ENCODE measurements at places on chromosomes 1 and 21.

DNA sequence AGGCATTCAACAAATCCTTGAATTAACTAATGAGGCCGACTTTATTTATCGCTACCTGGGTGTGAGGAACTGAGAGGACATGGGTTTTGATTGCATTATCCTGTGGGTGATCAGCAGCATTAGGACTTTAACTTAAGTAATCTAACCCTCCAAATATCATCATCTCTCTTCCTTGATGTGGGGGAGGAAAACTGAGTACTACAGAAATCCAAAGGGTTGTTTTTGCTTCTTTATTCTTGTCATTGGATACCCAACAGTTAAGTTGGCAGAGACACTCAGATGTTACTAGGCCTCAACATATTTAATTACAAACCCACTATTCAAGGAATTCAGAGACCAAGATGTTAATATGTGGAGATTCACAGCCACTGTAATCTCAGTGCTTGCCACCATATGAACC, 97.4 kb upstream of the ST6GALNAC5 start:
- DNase-seq: no peak

GRCh38 chr1:234262007-234262753, 111.1 kb upstream of the COA6 start:
- DNase-seq: no peak

- no peak for DNase-seq
Measured at GRCh38 chr21:34623516-34623915, 8.6 kb upstream of the RCAN1 start.

GRCh38 chr1:21326861-21327344, 36.6 kb upstream of the ECE1 start:
- DNase-seq: no peak

DNA sequence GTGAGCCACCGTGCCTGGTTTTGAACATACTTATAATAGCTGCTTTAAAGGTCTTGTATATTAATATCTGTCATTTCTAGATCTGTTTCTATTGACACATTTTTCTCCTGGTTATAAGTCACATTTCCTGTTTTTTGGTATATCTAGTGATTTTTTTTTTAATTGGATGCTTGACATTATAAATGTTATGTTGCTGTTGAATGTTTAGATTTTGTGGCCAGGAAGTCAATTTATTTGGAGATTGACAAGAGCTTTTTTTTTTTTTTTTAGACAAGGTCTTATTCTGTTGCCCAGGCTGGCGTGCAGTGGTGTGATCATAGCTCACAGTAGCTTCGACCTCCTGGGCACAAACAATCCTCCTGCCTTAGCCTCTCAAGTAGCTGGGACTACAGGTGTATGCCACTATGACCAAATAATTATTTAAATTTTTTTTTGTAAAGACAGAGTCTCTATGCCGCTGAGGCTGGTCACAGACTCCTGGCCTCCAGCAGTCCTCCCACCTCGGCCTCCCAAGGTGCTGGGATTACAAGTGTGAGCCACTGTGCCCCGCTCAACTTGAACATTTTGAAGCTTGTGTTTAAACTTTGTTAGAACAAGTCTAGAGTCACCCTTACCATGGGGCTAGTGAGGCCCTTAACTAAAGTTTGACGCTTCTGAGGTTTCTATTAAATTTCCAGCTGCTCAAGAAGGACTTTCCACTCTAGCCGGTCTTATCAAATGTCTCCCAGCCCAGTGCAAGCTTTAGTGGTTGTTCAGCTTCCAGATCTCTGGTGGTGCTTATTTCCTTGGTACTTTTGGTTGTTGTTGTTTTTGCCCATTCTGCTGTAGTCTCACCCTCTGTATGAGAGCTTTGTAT, 8.6 kb upstream of the CHI3L2 start:
- no peak for DNase-seq

DNA sequence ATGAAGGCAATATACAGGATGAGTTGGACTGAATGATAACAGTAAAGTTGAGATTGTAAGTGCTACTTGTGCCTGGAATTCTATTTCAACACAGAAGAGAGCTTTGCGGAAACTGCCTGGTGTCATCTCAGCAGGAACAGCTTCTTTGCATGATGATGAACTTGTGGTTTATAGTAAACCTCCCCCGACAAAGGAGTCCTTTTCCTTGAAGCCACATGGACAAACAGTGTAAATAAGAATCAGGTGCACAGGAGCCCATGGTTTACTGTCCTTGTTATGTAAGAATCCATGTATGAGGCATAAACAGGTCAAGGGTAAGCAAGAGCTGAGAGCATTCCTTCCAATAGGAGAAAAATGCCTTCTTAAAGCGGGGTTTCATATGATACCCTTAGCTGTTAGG, 66.2 kb downstream of the PCNX2 start:
- no peak for DNase-seq

DNA sequence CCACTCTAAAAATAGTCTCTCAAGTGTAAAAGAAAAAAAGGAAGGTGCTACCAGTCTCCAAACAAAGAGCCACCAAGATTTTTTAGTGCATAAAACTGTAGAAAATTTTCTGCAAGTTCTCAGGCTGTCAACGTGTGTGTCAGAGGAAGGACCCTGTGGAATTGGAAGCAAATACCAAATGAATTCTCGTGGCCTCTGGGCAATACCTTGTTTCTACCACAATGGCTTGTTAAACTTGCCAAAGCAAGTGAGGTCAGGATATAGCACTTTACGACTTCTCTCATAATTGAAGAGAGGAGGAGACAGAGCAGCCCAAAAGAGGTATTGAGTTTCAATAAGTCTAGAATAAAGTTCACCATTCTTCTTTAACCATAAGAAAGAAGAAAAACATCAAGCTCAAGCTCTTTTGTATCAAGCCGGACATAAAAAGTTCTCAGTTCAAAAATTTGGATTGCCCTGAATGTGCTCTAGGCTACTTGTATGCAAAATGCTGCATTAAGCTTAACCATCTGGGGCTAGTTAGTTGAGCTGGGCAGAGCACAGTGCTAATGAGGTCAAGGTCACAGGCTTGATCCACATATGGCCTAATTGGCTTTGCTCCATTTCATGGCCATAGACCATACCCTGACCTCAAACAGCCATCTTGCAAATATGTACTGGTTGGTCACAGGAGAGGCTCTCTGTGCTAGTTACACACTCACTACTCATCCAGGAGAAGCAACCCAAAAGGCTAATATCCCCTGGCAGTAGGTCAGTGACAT, 60.5 kb downstream of the TBX15 start:
- no peak for DNase-seq

GRCh38 chr1:116254776-116255175, 118.3 kb upstream of the ATP1A1 start:
- peak; percentile 39 for DNase-seq

DNA sequence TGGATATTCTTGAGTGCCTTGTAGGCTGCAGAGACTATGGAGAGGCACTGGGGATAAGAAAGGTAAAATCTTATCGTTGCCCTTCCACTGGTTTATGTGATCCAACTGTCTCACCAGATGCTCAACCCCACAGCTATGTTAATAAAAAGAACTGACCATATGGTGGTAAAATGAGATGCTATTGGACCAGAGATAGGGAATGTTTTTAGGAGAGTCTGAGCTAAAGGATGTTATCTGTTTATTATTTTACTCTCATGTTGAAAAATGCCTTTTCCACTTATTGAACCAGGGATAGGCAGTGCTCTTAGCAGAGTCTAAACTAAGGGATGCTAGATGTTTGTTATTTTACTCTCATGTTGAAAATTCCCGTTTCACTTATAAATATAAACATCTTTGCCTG, 172.8 kb upstream of the GREM2 start:
- DNase-seq: no peak

DNA sequence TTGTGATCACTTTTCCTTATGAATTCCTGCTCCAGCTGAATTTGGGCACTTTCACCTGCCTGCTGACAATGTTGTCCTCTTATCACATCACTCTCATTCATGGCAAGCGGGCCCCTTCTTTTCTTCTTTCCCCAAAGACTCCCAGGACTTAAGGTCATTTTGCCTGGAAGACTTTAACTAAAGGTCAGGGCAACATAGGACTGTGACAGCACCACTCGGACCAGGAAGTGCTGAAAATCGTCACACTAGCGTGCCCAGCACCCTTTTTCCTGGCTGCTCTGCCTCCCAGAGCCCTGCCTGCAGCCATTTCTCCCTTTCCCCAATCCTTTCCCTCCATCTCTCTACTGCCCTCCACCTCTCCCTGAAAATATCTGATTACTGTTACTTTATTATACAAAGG, 35.4 kb downstream of the CD34 start:
- no peak for DNase-seq

DNA sequence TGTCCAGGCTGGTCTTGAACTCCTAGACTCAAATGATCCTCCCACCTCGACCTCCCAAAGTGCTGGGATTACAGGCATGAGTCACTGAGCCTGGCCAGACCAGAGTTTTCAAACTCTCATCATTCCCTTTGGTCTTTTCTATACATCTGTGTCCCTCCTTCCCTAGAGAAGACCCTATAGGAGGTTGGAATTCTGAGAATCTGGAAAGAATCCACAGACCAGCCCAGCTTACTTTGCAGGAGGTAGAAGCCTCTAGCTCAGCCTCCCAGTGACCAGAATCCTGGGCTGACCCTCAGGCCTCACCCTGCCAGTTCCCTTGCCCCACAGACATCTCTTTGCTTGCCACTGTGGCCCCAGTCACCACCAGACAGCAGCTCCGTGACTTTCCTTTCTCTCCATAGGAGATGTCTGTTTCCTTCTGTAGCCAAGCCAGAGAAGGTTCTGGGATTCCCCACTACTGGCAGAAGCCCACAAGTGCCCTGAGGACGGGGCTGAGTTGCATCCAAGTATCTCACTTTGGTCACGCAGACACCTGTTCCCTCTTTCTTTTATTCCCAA, 34.7 kb upstream of the KHDRBS1 start:
- DNase-seq: no peak

DNA sequence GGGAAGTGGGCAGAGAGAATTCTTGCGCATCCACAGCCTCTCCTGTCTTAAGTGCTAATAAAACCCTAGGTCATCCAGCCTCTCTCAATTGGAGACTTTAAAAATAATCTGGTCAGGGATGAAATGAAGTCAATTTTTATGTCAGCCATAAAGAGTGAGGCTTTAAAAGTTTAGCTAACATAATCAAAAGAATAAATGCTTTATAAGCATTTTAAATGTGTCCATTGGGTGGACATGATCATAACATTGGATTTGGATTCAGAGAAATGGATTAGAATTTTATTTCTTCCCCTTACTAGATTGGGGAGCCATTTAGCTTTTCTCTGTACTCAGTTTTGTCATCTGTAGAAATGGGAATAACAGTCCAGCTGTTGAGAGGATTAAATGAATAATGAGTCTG, 55.5 kb downstream of the PGM1 start:
- no peak for DNase-seq

- no peak for DNase-seq
Measured at GRCh38 chr1:25549273-25550154, 6.1 kb downstream of the LDLRAP1 start.

DNA sequence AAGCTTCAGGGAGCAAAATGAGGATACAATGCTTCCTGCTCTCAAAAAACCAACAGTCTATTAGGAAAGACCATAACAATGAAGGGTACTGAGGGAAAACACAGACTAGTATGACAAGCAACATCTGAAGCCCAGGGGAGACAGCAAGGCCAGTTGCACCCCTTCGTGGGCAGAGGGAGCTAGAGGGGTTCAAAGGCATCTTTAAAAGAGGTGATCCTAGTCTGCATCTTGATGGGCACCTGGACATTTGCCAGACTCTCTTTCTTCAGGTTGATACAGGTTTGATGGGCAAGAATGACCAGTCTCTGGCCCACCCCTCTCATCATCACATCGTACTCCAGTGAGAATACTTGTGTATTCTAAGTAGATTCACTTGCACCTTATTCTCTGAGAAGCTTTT, 177.7 kb downstream of the VAV3 start:
- DNase-seq: no peak

DNA sequence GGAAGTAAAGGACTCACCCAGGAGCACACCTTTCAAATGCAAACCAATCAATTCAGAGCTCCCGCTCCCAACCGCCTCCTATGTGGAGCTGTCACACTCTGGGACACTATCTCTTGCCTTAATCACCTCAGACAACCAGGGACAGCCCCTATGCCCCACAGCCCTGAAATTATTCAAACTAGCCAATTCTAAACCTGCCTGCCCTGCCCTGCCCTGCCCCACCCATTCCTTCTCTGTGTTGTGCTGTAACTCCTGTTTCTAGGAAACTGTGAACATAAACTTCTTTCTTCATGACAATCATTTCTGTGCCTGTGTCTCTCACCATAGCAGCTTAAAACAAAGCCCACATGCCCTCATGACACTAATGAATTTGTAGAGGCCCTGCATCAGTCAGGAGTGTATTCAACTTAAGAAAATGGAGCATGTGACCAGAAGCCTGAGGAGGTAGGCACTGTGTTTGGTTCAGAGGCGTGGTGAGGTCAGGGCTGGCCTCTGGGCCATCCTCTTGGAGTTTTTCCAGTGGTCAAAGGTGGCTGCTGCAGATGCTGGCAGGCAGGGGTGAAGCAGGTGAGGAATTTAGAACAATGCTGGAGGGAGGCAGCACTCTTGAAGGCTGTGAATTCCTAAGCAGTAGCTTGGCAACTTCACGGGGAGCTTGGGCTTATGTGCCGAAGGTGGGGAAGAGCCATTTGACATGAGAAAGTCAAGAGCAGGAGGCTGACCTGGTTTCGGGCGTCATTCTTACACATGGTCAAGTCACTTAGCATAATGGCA, 74.5 kb downstream of the RHOU start:
- peak; percentile 30 for DNase-seq

DNA sequence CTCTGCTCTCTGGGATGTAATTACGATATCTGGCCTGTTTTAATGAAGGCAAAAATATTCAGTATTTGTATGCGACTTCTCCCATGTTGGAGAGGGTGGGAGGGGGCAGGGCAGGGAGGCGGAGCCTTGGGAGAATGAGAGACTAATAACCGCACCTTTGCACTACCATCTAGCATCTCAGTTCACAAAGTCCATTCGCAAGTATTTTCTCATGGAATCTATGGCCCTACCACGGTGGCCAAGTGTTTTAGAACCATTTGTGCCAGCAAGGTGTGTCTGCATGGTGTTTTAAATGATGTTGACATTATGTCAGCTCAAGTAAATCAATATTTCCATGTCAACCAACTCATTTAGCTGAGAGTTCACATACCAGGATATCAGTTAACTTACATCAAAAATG, 14.3 kb upstream of the BLACAT1 start:
- no peak for DNase-seq

DNA sequence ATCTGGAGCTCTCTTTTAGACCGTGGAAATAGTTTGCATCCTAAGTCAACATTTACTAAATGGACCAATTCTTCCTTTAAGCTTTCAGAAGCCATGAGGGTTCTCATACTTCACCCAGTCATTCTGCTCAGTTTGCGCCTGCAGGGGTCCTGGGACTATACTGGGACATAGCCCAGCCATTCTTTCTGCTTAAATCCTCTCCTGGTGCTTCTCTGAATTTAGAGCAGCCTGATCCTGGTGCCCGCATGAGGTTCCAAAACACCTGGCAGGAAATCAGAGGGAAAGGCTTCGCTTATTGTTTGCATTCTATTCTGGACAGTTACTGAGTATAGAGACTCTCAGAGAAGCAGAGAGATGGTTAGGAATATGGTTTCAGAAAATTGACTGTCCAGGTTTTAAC, 27.0 kb downstream of the TNN start:
- no peak for DNase-seq

DNA sequence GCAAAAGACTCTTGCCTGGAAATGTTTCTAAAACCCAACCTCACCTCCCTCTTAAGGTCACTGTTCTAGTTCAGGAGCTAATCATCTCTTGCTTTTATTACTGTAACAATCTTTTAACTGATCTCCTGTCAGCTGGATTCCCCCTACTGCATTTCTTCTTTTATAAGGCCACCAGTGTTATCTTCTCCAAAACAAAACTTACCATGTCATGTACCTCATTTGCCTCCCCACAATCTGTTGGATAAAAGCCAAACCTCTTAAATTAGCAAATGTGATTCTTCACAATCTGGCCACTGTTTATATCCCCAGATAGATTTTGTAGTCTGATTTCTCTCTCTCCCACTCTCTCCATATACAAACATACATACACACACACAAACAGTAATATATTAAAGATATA, 143.3 kb downstream of the DENND1B start:
- DNase-seq: no peak

All from retinal pigment epithelial cell (primary cell).